ENCODE measurements at places on chromosomes 7 and 10. TPM values are rescaled to one million over a fixed set of nuclear protein-coding genes. Genes with fewer than 3 reads are reported as not detected.

Gene BLNK
- polyA plus RNA-seq = 4.5 TPM

Gene IMPDH1
- polyA plus RNA-seq = 32.3 TPM

Gene CPVL
- 55.1 TPM for polyA plus RNA-seq

Gene PPP1R3A
- 0.99 TPM for polyA plus RNA-seq

Gene EPDR1
- 33.9 TPM for polyA plus RNA-seq

Gene IL2RA
- 1.0 TPM for polyA plus RNA-seq

Gene VWA2
- polyA plus RNA-seq = 2.6 TPM

Gene VSTM4
- 25.6 TPM for polyA plus RNA-seq

Gene SPDYE16
- polyA plus RNA-seq = 4.1 TPM

Gene ZNF736
- 28.8 TPM for polyA plus RNA-seq

Gene NUDT1
- polyA plus RNA-seq = 68.0 TPM

Gene FOXI2
- 0.30 TPM for polyA plus RNA-seq

Gene HERC4
- polyA plus RNA-seq = 30.5 TPM

Gene CAV2
- 33.5 TPM for polyA plus RNA-seq

Gene EIF3B
- polyA plus RNA-seq = 165 TPM

Gene CYP17A1
- polyA plus RNA-seq = 146 TPM

Gene TAF3
- 7.0 TPM for polyA plus RNA-seq

Gene ANXA7
- polyA plus RNA-seq = 76.3 TPM
